H1 (cell line): ENCODE measurements at places on chromosomes 12 and 14. TPM values are rescaled to one million over a fixed set of nuclear protein-coding genes. Genes with fewer than 3 reads are reported as not detected.

GRCh38 chr14:73252491-73253322, 15.4 kb downstream of the PAPLN start:
- no peak for DNase-seq

GRCh38 chr12:31390991-31391390, 65.0 kb upstream of the SINHCAF start:
- no peak for DNase-seq

- peak; percentile 61 for DNase-seq
These were observed 7.2 kb upstream of the RACGAP1 start for GRCh38 chr12:50032515-50032853.

Gene SLC5A8
- total RNA-seq = 0.11 TPM in 1 of 2 replicates, not detected in the other

Gene MYH7
- not detected in 2 replicates for total RNA-seq

Gene TTC9
- total RNA-seq = 27.3 and 29.5 TPM in 2 replicates
